Left renal cortex interstitium (tissue), 4 donors: ENCODE measurements at places on chromosomes 5 and 9. TPM values are rescaled to one million over a fixed set of nuclear protein-coding genes. Genes with fewer than 3 reads are reported as not detected.

FLT4 gene
- 23.6 TPM for polyA plus RNA-seq

DNA sequence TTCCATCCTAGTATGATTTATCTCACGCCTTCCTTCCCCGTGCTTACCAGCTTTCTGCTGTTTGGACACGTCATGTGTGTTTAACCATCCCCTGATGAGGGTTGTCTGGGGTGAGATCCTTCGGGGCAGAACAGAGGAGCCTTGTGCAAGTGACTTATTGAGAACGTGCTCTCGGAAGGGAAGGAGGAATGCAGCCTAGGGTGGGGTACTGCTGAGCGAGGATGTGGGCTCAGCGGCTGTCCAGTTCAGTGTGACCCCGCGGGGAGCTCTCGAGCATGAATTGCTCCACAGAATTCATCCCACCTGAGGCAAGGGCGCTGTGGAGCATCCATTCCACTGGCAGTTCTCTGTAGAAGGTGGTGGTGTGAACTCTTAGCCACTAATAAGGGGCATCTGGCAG, 4.0 kb downstream of the MYOZ3 start:
- no peak for DNase-seq

- no peak for DNase-seq
Observed at GRCh38 chr5:122701640-122702523, 73.0 kb upstream of the SNX2 start.

IFNA13 gene
- not detected for polyA plus RNA-seq

DNA sequence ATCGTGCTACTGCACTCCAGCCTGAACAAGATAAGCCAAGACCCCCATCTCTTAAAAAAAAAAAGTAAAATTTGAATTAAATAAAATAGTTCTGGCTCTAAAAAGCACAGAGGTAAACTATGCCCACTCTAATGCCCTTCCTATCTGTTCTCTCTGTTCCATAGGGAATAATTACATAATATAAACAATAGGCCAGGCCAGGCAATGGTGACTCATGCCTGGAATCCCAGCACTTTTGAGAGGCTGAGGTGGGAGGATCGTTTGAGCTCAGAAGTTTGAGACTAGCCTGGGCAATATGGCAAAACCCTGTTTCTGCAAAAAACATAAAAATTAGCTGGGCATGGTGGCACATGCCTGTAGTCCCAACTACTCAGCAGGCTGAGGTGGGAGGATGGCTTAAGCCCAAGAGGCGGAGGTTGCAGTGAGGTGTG, 47.4 kb downstream of the MYO10 start:
- no peak for DNase-seq

- no peak for DNase-seq
Observed at GRCh38 chr5:176410486-176411180, 5.7 kb downstream of the CLTB start.

GRCh38 chr5:62139741-62140140, 166.3 kb upstream of the KIF2A start:
- DNase-seq: no peak
